Pancreas (tissue), 10 donors: ENCODE measurements at places on chromosomes 4 and X. TPM values are rescaled to one million over a fixed set of nuclear protein-coding genes. Genes with fewer than 3 reads are reported as not detected.

SLC9B1 gene
- total RNA-seq = 0.51 TPM

- no peak for DNase-seq
Measured at GRCh38 chr4:38529189-38530115, 134.5 kb upstream of the KLF3 start.

DNA sequence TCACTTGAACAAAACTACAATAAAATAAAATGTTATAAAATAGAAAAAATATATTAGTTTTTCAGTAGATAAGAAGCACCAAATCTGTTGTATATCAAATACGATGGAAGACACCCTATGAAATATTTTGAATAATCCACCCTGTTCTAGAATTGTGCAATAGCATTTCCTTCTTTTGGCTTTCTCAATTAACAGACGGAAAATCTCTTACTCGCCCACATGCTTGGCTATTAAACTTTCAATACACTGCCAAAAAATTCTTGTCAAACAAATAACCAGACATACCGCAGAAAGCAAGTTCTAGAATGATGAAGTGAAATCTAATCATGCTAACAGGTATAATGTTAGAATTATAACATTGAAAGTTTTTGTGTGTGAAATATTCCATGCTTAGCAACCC lies 671.6 kb upstream of the SLIT2 start:
- DNase-seq = no peak

PLXNB3 gene
- total RNA-seq = 6.5 TPM

- DNase-seq = no peak
Measured at GRCh38 chr4:112141366-112142138, 3.7 kb upstream of the FAM241A start.

FAAH2 gene
- total RNA-seq = 19.5 TPM

GRCh38 chr4:183797445-183798300 lies 107.4 kb upstream of the STOX2 start:
- DNase-seq = peak; percentile 57

SLC6A8 gene
- 8.4 TPM for total RNA-seq

DNA sequence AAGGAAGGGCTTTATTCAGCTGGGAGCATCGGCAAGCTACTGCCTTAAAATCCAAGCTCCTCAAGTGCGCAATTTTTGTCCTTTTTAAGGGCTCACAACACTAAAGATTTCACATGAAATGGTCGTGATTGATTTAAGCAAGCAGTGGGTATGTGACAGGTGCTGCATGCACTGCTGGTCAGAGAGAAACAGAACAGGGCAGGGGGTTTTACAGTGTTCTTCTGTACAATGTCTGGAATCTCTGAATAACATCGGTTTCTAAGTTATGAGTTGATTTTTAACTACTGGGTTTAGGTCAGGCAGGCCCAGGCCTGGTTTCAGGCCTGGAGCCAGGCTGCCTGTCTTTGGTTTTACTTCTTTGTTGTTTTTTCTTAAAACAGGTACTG lies 6.0 kb downstream of the UGT2B17 start:
- DNase-seq = no peak

DNA sequence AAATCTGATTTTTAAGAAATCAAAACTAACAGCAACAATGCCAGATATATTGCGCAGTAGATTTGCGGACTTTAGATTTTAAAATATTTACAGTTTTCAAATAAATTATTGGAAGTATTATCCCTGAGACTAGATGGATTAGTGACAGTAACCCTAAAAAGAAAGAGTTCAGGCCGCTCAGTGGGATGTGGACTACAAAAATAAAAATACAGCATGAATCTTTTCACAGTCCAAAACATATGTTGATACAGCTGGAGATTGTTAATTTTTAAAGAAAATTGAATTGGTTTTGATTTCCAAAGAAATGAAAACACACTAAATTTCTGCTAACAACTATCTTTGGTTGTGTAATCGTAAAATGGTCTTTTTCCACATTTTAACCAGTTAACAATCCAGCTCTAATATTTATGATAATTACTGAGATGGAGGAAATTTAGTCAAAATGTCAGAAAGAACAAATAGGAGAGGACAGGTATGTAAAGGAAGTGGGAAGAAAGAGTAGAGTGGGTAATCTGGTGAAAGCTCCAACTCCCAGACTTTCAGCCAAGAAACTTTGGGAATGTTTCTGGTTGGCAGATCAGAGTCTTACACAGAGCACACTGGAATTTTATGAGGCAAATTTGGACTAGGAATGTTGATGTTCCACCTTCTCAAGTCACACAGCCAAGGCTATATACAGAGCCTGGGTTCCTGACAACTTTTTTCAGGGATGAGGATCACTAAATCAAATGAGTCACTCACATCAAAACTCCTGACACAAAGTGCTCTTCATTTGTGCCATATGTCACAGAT lies 15.1 kb downstream of the C4orf36 start:
- DNase-seq = no peak

- no peak for DNase-seq
Measured at GRCh38 chrX:119682019-119682989, 10.7 kb downstream of the SEPTIN6 start.

DNA sequence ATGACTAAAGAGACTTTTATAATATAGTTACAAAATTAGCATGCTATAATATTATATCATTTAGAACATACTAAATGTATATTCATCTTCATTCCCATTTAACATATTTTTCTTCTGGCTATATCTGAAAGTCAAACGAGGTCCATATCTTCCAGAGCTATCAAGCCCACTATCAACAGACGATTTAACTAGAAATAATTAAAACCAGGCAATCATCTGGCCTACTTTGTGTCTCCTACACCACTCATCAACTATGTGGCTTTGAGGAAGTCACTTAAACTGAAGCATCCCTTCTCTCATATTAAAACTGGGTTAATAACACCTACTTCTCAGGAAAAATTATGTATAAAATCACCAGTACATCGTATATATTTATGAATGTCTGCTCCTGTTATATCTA lies 1330.5 kb upstream of the PABPC4L start:
- DNase-seq = no peak

DNA sequence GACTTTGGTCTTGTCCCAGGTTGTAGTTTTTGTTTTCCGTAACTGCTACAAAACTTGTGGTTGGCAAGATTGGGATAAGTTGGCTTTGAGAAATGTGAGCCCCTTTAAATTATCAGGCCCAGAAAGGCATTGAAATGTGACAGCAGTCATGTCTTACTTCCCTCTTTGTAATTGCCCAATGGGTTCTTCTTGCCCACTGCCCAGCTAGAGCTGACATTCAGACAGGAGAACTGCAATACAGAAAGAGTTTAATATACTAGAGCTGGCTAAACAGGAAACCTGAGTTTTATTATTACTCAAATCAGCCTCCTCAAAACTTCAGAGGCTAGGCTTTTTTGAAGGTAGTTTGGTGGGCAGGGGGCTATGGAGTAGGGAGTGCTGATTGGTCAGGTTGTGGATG lies 288.3 kb downstream of the ZNF674 start:
- DNase-seq = no peak

DNA sequence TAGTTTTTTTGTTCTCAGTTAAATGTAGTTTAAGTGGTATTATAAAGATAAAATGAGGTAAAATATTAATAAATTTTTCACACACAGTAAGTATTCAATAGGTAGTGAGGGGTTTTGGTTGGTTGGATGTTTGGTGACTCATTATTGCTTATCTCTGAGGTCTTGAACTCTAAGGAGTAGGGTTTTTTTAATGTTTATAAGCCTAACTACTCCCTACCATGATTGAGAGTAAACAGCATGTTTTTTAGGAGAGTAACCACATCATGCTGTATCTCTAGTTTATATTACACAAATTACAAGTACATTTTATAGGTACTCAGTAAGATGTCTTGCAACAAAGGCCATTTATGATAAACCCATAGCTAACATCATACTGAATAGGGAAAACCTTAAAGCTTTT lies 181.6 kb downstream of the MAPK10 start:
- DNase-seq = no peak

GRCh38 chr4:94357624-94358023 lies 15.0 kb upstream of the HPGDS start:
- DNase-seq = no peak

FGF13 gene
- total RNA-seq = 0.83 TPM

CXCL3 gene
- 1.9 TPM for total RNA-seq

PABPC1L2B gene
- not detected for total RNA-seq

OCIAD2 gene
- total RNA-seq = 16.5 TPM

ARMCX4 gene
- total RNA-seq = 6.7 TPM

DNA sequence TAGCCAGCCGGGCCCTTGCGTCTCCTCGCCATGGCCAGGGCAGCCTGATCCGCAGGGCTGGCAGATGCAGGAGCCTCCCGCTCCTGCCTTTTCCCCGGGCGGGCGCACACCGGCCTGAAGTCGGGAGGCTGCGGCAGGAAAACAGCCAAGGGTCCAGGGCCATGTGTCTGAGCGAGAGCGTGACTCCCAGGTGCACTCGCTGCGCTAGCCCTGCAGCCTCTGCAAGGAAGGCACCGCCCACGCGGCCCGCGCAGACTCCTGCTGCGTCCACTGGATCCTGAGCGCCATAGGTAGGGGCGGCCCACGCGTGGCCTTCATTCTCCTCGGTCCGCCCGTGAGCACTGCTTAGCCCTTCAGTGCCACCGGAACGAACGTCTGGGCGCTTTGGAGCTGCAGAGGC lies 379.9 kb downstream of the TRAM1L1 start:
- DNase-seq = no peak

CT55 gene
- 0.09 TPM for total RNA-seq

- no peak for DNase-seq
Measured at GRCh38 chr4:34649716-34650115, 1594.6 kb downstream of the ARAP2 start.

- DNase-seq = no peak
Measured at GRCh38 chrX:37993837-37994619, 12.3 kb upstream of the SYTL5 start.

SH2D1A gene
- total RNA-seq = not detected

RGN gene
- 17.1 TPM for total RNA-seq

GRCh38 chr4:113537628-113538027 lies 223.9 kb downstream of the CAMK2D start:
- no peak for DNase-seq

GPC3 gene
- total RNA-seq = 1.7 TPM

EFHC2 gene
- 1.9 TPM for total RNA-seq

GRCh38 chr4:113623274-113623894 lies 138.2 kb downstream of the CAMK2D start:
- DNase-seq = no peak

GABRE gene
- total RNA-seq = 15.1 TPM

FAM9C gene
- total RNA-seq = not detected

VCX gene
- not detected for total RNA-seq
